Peyer's patch (tissue), 4 donors: ENCODE measurements at places on chromosomes 16 and 17. TPM values are rescaled to one million over a fixed set of nuclear protein-coding genes. Genes with fewer than 3 reads are reported as not detected.
A peak's percentile ranks its signal among the peaks of the same experiment; 100 is the strongest.

DNA sequence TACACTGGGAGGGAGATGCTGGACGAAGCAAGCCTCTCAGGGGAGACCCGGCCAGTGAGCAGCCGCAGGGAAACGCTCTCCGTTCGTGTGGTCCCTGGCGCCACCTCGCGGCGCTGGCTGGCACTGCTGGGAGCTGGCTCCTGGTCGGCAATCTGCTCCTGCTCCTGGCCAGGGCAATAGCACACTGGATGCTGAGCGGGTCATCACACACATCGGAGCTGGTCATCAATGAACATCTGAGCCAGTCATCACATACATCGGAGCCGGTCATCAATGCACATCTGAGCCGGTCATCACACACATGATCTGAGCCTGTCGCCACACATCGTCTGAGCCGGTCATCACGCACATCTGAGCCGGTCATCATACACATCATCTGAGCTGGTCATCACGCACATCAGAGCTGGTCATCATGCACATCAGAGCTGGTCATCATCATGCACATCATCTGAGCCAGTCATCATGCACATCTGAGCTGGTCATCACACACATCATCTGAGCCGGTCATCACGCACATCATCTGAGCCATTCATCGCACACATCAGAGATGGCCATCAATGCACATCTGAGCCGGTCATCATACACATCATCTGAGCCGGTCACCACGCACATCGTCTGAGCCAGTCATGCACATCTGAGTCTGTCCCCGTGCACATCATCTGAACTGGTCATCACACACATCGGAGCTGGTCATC, 217.3 kb downstream of the RBFOX3 start:
- H3K27ac ChIP-seq = no peak overlapping the region
- no peaks in the 10 kb centered on the region for H3K27me3 ChIP-seq
- peak; percentile 68 for DNase-seq
- no peak overlapping the region for H3K4me3 ChIP-seq
- H3K36me3 ChIP-seq = no peaks in the 10 kb centered on the region
- no peaks in the 10 kb centered on the region for H3K4me1 ChIP-seq

- H3K27ac ChIP-seq = no peak overlapping the region
- H3K4me3 ChIP-seq = no peak overlapping the region
- H3K36me3 ChIP-seq = no peaks in the 10 kb centered on the region
- no peaks in the 10 kb centered on the region for H3K27me3 ChIP-seq
- no peak for DNase-seq
- H3K4me1 ChIP-seq = no peaks in the 10 kb centered on the region
Measured at GRCh38 chr17:80818871-80819270, 172.8 kb upstream of the CHMP6 start.

DNA sequence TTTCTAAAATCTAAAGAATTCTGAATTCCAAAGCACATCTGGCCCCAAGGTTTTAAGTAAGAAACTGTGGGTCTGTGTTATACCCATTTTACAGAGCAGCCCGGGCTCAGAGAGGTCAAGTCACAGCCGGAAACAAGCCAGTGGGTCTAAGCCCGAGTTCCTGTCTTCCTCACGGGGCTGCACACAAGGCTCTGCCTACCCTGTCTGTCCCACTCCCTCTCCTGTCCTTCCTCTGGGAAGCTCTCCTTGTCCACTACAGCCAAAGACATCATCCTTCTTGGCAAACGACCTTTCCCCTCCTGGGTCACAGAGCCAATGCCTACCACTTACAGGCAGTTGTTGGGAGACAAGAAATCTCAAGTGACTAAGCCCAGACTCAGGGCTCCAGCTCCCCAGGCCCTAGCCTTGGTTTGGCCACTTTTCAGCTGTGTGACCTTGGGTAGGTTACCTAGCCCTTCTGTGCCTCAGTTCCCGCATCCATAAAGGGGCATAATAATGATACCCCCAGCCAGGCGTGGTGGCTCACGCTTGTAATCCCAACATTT, 55.6 kb upstream of the MAP3K14 start:
- no peaks in the 10 kb centered on the region for H3K27me3 ChIP-seq
- peak overlapping the region; percentile 46 for H3K27ac ChIP-seq
- DNase-seq = no peak
- no peaks in the 10 kb centered on the region for H3K36me3 ChIP-seq
- no peak overlapping the region for H3K4me3 ChIP-seq
- H3K4me1 ChIP-seq = no peaks in the 10 kb centered on the region

GRCh38 chr16:23124315-23124714, 24.9 kb downstream of the USP31 start:
- H3K4me3 ChIP-seq = no peak overlapping the region
- no peak for DNase-seq
- H3K27ac ChIP-seq = no peak overlapping the region
- H3K4me1 ChIP-seq = no peaks in the 10 kb centered on the region
- no peaks in the 10 kb centered on the region for H3K27me3 ChIP-seq
- H3K36me3 ChIP-seq = no peaks in the 10 kb centered on the region

DNA sequence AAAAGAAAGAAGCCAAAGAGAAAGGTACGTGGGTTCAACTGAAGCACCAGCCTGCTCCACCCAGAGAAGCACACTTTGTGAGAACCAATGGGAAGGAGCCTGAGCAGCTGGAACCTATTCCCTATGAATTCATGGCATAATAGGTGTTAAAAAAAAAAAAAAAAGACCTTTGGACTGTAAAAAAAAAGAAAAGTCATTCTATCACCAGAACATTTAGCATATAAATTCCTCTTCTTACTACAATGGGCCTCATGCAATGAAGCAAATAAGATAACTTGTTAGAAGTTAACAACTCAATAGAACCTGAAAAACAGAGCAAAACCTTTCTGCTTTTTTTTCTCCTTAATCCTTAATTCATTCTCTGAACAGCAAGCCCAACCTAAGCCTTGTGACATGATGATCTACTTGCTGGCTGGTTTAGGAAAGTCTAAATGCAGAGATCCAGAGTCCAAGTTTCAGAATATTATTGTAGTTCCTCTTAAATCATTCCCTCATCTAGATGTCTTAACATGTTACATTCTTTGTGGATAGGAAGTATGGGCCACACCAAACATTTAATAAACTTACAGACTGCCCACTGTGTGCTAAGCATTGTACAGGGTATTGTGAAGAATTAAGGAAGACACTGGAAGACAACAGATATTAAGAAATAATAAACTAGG, 45.4 kb downstream of the BRCA1 start:
- H3K36me3 ChIP-seq = no peaks in the 10 kb centered on the region
- DNase-seq = no peak
- H3K27me3 ChIP-seq = no peaks in the 10 kb centered on the region
- H3K4me1 ChIP-seq = no peaks in the 10 kb centered on the region

Gene SPATA32
- not detected for total RNA-seq

Gene TMEM94
- 114 TPM for total RNA-seq

Gene LMF1
- 39.8 TPM for total RNA-seq

Gene TGFB1I1
- total RNA-seq = 10.9 TPM
